ENCODE measurements at places on chromosomes 1 and 21.

GRCh38 chr21:40938611-40939010, 91.7 kb upstream of the DSCAM start:
- DNase-seq = no peak

- DNase-seq = no peak
Measured at GRCh38 chr21:25234857-25235801, 372.2 kb downstream of the MRPL39 start.

- no peak for DNase-seq
Measured at GRCh38 chr1:183467687-183468086, 4.6 kb upstream of the SMG7 start.

DNA sequence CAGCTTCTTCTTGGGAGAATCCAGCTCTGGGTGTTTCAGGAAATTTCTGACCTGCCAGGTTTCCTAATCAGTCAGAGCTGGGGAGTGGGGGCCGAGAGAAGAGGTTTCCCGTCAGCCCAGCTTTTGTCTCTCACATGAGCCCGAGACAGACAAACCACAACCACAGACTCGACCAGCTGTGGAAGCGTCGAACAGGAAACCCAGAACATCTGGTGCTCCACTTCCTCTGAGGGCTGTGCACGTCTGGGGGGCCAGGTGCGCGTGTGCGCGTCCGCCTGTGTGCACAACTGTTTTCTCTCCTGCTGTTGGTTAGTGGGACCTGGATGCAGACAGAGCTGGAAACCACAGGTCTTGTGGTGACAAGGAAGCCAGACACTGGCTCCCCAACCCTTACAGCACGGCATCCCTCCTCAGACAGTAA, 113.0 kb upstream of the SLC25A33 start:
- DNase-seq = peak; percentile 95

- no peak for DNase-seq
Measured at GRCh38 chr1:89719502-89720306, 86.8 kb downstream of the LRRC8C start.

DNA sequence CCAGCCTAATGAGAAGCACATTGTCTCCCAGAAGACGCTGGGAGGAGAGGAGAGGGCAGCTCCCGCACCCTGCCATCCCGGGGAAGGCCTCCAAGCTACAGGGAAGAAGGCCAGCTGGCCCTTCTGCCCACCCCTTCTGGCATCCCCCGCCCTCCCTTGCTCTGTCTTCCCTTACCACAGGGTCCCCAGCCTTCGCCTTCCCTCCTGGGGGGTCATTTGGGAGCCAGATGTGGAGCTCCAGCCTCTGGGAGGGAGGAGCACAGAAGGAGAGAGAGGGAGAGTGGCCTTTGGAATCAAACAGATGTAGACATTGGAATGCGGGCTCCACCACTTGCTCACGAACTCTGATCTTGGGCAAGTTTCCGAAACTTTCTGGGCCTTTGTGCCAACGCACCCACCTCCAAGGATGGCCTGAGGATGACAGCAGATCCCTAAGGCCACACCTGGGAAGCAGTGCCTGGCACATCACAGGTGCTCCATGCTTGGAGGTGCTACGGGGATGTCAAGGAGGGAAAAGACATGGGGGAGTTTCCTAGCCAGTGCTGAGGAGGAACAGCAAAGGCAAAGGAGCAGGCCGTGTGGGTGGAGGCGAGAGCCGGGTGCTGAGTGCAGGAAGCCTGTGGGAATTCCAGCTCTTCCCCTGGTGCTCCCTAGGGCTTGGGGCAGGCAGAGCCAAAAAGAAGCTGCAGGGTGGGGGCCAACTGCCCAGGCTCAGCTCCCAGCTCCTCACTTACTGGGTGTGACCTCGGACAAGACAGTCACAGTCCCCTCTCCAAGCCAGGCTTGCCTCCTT, 23.1 kb upstream of the RSPO1 start:
- DNase-seq = no peak

DNA sequence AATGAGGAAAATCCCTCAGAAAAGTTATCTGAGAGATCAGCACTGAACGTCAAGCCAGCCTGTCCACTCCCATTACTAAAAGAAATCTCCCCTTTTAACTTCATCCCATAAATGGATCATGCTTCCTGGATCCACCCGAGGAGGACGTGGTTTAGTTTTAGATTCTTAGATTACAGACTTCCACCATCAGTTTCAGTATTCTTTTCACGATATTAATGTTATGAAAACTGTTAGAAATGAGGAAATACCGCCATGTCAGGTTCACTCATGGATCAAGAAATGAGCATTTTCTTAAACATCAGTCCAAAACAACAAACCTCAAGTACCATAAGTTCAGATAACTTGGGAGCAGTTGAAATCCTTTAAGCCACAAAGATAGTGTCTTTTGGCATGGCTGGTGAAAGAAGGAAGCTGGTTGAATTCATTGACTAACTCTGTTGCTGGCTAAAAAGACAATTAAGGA, 49.8 kb downstream of the NFIA start:
- no peak for DNase-seq

DNA sequence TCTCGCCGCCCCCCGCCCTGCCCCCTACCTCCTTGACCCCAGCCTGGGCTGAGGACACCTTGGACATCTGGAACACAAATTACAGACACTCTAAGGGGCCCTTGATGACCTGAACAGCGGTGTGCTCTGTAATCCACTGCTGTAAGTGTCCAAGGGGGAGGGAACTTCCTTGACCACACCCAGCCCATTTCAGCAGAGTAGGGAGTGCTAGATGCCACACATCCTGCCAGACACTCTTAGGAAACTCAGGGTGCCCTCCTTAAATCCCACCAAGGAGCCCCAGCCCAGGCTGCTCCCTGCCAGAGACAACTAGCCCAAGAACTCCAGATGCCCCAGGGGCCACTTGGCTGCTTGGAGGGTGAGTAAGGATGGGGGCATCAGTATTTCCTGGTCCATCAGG, 282.2 kb downstream of the RRAGC start:
- DNase-seq = no peak

DNA sequence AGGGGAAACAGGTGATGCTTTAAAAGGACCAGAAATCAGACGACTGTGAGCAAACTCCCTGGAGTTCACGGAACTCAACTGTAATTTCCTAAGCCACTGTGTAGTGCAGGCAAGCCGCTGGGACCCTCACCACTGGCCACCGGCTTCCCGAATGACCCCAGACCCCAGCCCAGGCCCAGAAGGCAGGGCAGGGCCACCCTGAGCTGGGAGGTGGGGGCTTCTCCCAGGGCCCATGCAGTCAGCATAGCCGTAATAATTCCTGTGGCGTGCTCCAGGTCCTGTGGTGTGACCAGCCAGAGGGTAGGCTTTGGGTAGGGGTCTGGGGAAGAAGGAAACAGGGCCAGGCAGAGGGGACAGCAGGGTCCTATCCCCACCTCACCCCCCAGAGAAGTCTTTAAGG, 3.5 kb upstream of the ARF1 start:
- DNase-seq = no peak

DNA sequence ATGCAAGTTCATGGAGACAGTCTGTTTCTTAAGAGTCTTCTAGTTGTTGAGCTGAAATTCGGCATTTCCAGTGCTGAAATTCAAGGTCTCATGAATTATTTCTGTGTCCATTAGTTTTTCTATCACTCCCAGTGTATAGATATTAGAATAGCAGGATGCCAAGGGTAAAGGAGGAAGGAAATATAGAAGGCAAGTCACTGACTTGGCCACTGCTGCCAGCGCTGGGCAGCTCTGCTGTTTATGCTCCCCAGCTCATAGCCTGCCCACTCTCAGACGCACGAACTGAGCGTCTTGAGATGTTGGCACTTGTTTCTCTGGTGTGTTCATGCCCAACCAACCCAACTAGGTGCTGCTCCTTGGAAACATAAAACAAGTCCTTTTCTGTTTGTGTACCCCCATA, 110.1 kb downstream of the SLC45A1 start:
- DNase-seq = no peak

DNA sequence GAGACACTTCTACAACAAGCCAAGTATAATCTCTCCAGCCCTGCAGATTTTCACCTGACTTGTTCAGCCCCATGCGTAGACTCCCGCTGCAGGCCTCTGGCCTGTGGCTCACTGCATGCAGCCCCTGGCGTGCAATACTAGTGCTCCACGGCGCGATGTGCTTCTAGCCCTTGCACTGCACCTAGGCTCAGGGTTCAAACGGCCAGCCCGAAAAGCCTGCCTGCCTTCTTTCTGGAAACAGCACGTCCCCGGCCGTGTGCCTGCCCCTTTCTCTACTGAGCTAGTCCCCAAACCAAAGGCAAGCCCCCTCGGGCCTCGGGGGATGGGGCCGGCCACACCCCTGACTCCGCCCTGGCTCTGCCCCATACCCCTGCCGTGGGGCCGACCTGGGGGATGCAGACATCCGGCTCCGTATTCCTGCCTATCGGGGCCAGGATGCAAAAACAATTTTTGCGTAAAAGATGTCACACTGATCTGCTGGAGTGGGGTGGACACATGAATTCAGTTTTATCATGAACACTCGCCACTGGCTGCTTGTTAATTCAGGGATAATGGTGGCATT, 26.3 kb upstream of the TRAPPC10 start:
- no peak for DNase-seq

GRCh38 chr1:25170439-25170838, 61.9 kb downstream of the SYF2 start:
- no peak for DNase-seq

DNA sequence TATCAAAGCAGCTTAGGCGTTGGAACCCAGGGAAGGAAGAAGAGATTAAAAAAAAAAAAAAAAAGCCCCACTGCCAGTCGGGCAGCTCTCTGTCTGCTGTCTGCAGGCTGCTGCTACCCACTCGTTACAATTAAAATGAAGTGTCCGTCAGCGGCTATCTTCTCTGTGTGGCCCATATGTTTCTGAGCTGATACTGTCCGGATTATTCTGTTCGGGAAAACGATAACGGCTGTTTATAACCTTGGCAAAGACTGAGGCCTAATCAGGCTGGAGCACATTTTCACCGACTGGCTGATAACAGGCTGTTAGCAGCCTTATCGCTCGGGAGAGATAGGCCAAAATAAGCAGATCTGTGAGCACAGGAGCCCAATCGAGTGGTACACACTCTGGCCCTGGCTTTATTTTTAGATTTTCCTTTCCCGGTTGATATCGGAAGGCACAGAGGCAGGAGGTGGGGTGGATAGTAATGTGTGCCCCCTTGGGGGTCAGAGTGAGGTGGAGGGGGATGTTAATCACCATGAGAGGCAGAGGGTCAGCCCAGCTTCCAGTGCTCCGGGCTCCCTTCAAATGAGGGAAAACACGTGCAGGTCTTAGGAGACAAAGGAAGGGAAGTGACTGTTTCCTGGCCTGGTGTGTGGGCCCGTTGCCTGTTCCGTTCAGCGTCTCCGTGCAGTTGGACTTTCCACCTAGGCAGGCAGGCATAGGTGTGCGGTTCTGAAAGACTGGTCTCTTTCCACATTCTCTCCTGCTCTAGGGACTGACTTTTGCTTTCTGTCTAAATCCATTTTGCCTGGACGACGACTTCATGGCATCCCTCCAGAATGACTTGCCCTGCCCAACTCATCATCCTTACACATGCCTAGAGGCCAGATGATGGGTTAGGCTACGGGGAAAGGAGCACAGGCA, 153.4 kb downstream of the PBX1 start:
- peak; percentile 54 for DNase-seq

DNA sequence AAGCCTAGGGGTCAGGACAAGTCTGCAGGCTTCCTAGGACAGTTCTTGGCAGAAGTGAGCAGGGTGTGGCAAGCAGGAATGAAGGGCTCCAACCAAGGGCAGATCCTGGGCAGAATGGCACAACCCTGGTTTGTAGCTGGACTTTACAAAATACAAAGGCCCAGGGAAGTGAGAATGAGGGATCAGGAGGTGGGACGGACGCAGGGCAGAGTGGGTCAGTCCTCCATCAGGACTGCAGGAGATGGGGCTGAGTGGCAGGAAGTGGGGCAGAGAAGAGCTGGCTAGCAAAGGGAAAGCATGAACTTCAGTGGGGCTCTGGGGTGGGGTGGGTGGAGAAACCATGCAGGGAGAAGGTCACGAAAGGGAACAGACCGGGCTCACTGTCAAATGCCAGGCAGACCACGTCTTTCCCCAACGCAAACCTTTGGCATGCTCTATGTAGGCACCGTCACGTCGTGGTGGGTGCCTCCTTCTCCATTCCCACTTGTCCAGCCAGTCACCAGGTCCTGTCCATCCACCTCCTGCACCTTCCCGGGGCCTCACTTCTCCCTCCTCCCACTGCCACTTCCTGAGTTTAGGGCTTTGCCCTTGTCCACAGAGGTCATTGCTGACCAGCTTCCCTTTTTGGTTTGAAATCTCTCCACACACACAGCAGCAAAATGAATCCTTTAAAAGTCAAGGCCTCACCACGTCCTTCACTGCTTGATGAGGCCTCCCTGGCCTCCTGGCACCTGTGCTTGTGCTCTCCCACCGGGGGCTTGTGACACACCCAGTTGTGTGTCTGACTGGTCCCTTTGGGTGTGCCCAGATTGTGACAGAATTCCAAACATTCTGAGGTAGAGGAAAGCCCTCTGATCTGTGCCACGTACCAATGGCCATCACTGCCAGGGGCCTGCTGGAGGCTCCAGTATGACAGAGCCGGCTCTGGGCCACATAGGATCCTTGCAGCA, 8.7 kb upstream of the CLDN19 start:
- no peak for DNase-seq

DNA sequence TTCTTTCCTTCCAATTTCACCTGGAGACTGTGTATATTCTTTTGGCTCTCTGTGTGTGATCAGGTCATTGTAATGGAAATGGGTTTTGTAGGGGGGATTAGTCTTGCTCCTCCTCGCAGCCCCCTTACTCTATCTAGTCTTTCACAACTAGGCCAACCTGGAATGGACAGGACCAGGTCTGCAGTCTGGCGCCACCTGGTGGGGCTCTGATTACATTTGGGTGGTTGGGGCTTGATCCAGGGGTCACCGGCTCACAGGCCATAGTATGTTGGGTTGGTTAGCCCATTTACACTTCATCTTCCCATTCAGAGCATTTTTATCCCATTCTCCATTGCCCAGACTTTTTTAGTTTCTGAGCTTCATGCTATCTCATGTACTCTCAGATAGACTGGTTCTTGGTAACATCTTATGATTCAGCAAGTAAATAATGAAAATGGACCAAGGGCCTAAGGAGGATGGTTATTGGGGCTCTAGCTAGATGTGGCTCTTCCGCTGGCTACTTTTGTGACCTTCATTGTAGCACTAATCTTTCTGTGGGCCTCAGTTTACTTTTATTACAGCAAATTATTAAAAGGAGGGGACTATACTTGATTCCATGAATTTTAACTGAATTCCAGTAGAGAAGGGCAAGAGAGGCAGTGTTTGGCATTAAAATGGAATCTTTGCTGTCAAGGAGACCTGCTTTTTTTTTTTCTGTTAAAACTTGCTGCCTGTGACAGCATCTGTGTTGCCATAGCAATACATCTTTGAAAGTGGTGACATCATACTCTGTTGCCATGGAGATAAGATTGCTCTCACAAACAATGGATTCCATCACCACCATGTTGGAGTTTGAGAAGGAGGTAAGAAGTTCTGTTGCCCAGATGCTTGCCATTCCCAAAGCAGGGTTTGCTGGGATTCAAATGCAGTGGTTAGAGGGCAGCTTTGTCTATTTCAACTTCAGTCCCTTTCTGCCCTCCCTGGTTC, 150.1 kb downstream of the PLXNA2 start:
- peak; percentile 64 for DNase-seq

DNA sequence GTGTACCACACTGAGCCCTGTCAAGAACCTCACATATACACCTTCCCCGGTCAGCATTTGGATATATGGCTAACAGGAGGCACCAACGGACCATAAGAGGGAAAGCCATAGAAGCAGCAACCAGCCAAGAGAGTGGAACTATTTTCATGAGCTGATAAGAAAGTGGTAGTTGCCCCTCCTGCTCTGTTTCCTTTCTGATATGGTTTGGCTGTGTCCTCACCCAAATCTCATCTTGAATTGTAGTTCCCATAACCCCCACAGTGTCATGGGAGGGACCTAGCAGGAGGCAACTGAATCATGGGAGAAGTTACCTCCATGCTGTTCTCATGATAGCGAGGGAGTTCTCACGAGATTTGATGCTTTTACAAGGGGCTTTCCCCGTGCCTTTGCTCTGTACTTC, 366.1 kb upstream of the DAB1 start:
- no peak for DNase-seq

Data from Peyer's patch (tissue), 4 donors.